ENCODE measurements at places on chromosomes 1 and 21. TPM values are rescaled to one million over a fixed set of nuclear protein-coding genes. Genes with fewer than 3 reads are reported as not detected.
A peak's percentile ranks its signal among the peaks of the same experiment; 100 is the strongest.

- no peak for DNase-seq
These were observed 13.8 kb downstream of the VASH2 start for GRCh38 chr1:212964102-212964501.

DNA sequence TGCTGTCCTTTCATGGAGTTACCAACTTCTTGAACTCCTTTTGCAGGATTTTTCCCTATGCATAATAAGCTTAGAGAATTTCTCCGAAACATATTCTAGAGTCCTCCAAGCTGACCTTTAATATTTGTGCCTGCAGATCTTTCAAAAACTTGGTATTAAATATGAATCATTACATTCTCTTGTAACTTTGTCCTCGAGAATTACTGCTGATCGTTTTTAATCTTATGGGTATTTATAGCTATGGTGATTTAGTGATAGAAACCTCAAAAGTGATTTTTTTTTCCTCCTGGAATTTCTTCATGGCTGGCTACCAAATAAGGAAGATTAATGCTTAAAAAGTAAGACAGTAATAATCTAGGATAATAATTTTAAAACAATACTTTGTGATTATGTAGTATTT is 39.1 kb downstream of the MAP3K21 start:
- DNase-seq: no peak

- no peak for DNase-seq
These were observed 23.9 kb upstream of the KCTD3 start for GRCh38 chr1:215543191-215543606.

- DNase-seq: no peak
These were observed 131.8 kb upstream of the DUSP10 start for GRCh38 chr1:221873673-221874072.

DNA sequence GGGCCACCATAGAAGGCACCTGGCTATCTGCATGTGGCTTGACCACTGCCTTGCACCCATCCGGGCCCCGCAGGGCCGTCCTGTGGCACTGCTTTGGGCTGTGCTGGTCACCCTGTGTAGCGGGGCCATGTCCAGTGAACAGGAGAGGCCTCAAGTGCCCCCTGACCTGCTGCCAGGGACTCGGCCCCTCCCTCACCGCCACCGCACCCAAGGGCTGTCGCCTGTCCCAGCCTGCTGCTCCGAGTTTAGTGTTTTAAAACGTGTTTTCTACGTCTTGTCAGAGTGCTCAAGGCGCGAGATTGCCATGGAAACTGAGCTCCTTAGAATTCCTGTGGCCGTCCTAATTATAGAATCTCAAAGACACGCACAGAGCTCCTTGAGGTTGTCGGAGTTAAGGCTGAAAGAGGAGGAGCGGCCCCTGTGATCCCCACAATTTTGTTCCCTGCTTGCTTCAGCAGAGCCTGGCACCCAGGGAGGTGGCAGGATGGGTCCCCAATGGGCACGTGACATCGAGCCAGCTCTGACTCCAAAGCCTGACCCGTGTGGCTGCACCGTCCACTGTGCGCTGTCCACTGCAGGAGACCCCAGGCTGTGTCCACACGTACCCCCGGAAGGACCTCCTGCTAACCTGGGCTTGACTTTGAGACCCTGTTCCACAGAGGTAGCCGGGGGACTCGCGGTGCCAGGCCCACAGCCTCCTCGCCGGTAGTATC is 66.2 kb downstream of the FAAP20 start:
- no peak for DNase-seq

GRCh38 chr1:95085376-95085775 is 12.6 kb upstream of the ALG14 start:
- no peak for DNase-seq

- DNase-seq: no peak
These were observed 181.6 kb downstream of the ZNF326 start for GRCh38 chr1:90176530-90176929.

GRCh38 chr1:98988904-98989555 is 15.6 kb downstream of the PLPPR5 start:
- DNase-seq: no peak

- DNase-seq: no peak
These were observed 22.1 kb downstream of the TFB2M start for GRCh38 chr1:246544001-246544400.

- DNase-seq: peak; percentile 36
These were observed 21.7 kb upstream of the TUT4 start for GRCh38 chr1:52574594-52574993.

GRCh38 chr1:201928266-201928665 is 18.1 kb downstream of the LMOD1 start:
- no peak for DNase-seq

- peak; percentile 71 for DNase-seq
These were observed 4.7 kb downstream of the LAX1 start for GRCh38 chr1:203769505-203770343.

DNA sequence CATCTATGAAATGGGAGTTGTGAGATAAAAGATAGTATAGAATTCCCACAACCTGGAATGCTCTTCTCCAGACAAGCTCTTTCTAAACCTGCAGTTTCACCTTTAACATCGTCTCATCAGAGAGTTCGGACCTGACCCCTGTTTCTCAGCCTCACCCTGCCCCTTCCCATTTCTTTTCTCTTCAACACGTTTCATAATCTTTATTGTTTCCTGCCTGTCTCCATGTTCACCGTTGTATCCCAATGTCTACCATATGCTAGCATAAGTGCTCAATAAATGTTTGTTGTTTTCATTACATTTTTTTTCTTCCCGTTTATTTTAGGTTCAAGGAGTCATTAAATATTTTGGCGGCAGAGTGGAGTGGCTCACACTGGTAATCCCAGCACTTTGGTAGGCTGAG is 32.4 kb downstream of the SESN2 start:
- no peak for DNase-seq

DNA sequence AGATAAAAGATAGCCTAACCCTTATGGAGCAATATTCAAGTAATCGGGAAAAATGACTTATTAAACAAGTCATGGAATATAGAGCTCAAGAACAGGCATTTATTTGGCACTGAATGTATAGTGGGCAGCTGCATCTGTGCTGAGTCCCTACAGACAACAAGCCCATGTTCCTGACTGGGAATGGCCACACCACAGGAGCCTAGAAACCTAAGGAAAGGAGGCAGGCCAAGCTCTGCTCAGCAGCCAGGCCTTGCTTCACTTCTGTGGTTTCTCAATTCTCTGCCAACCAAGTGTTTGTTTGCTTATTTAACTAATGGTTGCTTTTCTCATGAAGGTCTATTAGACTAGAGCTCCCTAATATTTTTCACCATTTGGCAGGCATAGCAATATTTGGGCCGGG is 21.5 kb downstream of the AK2 start:
- no peak for DNase-seq

DNA sequence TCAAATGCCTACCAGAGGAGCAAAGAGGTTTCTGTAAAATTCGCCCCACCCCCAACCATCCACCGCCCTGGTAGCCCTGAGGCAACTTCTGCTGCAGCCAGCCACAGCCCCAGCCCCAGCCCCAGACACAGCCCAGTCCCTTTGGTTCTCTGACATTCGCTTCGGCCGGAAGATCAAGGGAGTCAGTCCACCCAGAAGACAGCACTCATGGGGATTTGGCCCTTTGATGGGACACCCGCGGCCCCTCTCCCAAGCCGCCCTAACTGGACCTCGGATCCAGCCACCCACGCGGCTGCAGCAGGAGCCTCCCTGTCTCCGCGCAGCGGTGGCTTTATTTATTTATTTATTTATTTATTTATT is 3881.0 kb downstream of the SRGAP2C start:
- DNase-seq: no peak

DNA sequence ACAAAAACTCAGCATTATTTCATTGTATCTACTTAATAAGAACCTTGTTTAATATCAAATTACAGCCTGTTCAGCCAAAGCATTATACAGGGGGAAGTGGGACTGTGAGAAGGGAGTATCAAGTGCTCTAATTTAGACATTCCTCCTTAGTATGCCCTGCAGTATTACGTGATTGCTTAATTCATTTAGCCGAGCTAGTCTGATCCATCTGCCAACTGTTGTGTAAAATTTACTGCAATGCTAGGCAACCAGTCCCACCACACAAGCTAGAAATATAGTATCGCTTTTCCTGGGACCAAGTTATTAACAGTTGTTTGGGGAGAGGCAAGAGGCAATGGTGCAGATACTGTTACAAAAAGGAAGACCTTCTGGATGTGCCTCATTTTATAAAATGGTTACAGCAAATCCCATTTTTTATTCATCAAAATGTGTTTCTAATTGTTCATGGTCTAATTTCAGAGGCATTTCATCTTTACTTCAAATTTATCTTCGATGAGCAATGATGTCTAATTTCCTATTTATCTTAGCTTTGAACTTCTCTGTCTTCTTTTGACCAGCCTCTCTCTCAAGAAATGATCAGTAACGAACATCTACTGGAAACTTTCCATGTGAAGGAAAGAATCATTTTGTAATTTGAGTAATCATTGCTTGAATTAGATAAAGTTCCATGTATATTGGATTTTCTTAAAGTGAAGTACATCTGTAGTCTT is 283.3 kb downstream of the DUSP10 start:
- DNase-seq: no peak

DNA sequence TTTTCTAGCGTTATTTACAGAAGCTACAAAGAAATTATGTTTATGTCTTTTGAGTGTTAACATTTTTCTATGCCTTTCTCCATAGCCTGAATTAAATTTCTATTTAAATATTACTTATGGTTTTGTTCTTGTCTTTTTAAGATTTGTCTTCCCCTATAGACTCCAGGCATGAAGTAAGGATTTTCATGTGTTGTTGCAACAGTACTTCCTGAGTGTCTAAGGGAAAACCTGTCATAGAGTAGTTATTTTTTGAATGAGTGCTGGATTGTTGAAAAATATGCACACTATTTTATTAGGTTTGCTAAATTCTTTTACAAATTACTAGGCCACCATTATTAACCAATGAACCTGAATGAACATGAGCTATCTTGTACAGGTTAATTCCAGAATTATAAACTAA is 27.1 kb downstream of the SAMSN1 start:
- no peak for DNase-seq

DNA sequence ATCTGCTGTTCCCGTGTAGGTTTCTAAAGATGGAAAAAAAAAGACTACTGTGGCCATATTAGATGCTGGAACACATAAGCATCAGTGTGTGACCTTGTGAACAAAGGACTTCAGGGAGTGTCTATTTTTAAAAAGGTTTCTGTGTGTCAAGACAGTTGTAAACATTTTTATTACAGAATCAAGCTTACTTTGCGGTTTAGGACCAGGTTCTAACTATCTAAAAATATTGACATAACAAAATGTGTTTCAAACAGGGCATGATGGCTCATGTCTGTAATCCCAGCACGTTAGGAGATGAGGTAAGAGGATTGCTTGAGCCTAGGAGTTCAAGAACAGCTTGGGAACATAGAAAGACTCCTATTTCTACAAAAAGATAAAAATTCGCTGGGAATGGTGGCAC is 7.1 kb upstream of the DDI2 start:
- DNase-seq: no peak

DNA sequence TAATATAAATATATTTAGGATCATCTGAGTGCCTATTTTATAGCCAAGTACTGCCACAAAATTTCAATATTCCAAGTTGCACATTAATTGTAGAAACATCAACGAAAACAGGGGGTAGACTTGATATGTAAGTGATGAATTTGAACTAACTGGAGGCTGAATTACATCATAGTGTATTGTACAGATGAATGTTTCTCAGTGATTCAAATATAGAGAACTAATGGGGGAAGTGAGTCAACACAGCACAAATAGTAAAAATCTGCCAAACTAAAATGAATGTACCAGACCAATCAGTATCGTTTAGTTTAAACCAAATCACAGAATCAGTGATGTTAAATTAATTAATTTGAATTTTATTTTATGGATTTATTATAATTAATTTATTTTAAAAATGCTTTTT is 42.8 kb downstream of the RTCA start:
- DNase-seq: no peak

- no peak for DNase-seq
These were observed 22.9 kb downstream of the RNU1-1 start for GRCh38 chr1:16491056-16491675.

- no peak for DNase-seq
These were observed 14.9 kb downstream of the EDEM3 start for GRCh38 chr1:184739796-184740195.

PAPPA2 gene
- polyA plus RNA-seq: 0.03 TPM

SPATA21 gene
- 0.09 TPM for polyA plus RNA-seq

WDR64 gene
- polyA plus RNA-seq: not detected

LCE6A gene
- polyA plus RNA-seq: not detected

CFHR2 gene
- not detected for polyA plus RNA-seq

TARDBP gene
- 264 TPM for polyA plus RNA-seq

LRRC7 gene
- polyA plus RNA-seq: not detected

PGBD5 gene
- 0.66 TPM for polyA plus RNA-seq

MLLT11 gene
- 26.0 TPM for polyA plus RNA-seq

C1orf87 gene
- polyA plus RNA-seq: not detected

All from A549 (cell line).